ENCODE measurements at places on chromosomes 7 and 10.

GRCh38 chr7:101218236-101219125 lies 516 bp downstream of the ZNHIT1 start:
- DNase-seq: no peak

DNA sequence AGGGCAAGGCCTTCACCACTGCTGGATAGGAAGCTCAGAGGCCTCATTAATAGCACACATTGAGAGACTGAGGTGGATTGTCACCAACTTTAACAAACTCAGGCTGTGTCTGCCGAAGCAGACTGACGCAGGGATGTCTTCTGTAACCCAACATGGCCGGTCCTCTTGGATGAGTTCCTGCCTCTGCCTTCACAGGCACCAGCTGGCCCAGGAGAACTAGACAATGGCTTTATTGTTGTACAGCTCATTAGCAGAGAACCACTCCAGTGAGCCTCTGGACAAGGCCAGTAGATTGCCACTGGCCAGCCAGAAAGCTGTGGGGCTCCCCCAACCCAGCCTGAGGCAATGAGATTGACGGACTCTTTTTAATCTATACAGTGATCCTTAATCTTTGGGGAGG lies 9.4 kb downstream of the NODAL start:
- DNase-seq: no peak

GRCh38 chr10:73879296-73880173 lies 5.2 kb upstream of the CAMK2G start:
- DNase-seq: peak; percentile 55

- DNase-seq: no peak
Measured at GRCh38 chr7:54560723-54561122, 18.5 kb downstream of the VSTM2A start.

- no peak for DNase-seq
Measured at GRCh38 chr7:38306914-38307313, 33.5 kb upstream of the TARP start.

DNA sequence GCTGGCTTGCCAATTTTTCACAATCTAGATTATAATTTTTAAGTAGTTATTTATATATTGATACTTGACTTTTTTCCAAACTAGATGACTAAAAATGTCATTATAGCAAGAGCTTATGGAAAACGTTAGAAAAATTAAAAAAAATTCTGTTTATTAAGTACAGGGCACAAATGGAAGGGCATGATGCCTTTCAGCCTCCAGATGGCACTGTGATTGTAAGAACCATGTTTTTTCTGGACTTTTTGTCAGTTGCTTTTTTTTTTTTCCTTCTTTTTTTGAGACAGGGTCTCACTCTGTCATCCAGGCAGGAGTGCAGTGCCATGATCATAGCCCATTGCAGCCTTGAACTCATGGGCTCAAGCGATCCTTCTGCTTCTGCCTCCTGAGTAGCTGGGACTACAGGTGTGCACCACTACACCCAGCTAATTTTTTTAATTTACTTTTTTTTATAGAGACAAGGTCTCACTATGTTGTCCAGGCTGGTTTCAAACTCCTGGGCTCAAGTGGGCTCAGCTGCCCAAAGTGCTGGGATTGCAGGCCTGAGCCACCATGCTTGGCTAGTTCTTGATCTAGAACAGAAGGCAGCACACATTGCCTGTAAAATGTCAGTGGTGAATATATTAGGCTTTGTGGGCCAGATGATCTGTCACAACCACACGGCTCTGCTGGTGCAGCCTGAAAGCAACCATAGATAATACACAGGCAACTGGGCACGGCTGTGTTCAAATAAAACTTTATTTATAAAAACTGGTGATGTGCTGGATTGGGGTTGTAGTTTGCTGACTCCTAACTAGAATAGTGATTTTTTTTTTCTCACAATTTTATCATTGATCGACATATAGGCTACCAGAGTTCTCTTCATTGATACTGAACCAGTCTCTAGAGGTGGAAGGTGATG lies 27.4 kb downstream of the UCMA start:
- no peak for DNase-seq

DNA sequence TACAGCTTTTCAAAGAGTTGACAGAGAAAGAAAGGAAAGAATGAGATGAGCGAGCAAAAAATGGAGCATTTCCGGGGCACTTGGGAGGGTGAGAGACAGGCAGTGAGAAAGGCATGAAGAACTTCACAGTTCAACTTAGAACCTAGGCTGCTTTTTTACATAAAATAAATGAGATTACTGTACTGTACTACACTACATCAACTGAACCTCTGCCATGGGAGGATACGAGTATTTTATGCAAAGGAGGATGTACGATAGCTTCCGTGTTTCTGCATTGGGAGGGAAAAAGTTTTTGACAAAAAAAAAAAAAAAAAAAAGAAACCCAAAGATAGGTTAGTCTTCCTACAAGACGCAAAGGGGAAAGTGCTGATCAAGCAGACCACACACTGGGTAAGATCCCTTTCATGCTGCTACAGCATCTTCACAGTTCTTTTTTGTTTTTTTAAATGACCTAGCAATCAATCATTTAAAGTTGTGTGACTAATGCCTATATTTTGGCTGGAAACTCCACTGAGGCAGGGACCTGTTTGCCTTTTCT lies 88.0 kb downstream of the RAPGEF5 start:
- DNase-seq: no peak

Measured in renal cortex interstitium (tissue), 15 donors.